ENCODE measurements at places on chromosomes 5 and 9.

DNA sequence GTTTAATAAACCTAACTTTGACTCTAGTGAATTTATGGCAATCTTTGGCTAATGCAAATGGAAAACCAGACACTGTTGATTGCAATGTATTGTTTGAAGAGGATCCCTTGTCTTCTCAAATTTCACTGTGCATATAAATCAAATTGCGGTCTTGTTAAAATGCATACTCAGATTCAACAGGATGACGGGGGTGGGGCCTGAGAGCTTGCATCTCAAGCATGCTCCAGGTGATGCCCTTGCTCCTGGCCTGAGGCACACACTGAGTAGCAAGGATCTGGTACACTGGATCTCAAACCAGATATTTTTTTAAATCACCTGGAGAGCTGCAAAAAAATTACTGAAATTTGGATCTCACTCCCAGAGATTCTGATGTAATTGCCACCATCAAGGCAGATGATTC, 463.7 kb downstream of the DNAH5 start:
- no peak for DNase-seq

DNA sequence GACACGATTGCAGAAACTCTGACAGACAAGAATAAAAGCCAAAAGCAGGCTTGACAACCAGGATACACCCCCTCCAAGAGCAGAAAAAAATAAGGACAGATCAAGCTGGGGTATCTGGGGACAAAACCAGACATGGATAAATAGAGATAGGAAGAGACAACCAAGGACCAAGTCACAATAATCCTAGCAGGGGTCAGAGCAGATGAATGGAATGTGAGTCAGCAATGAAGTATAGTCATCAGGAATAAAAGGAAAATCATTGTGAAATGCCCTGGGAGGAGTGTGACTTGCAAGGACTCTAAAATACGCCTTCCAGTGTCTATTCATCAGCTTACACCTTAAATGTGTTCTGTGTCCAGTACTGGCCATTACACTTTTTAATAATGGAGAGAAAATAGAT, 206.8 kb downstream of the CAAP1 start:
- DNase-seq = no peak

GRCh38 chr5:131221888-131222287, 42.0 kb upstream of the CDC42SE2 start:
- DNase-seq = no peak

DNA sequence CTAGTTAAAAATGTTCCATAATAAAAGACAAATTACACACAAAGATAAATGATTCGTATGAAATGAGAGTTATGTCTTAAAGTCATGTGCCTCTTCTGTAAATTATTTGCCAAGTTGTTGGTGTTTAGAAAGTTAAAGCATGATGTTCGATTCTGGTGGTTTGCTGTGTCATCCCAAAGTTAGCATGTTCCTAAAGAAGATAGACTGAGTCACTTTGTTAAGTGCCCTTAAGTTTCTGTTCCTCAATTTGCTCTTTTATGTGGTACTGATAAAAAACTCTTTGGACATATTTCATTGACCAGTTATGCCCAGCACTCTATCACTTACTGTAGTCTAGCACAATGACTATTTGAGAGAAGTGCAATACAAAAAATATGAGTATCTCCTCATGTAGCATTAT, 366.9 kb upstream of the ZNF608 start:
- DNase-seq = no peak

- no peak for DNase-seq
Observed at GRCh38 chr5:154830596-154830995, 19.8 kb downstream of the FAXDC2 start.

DNA sequence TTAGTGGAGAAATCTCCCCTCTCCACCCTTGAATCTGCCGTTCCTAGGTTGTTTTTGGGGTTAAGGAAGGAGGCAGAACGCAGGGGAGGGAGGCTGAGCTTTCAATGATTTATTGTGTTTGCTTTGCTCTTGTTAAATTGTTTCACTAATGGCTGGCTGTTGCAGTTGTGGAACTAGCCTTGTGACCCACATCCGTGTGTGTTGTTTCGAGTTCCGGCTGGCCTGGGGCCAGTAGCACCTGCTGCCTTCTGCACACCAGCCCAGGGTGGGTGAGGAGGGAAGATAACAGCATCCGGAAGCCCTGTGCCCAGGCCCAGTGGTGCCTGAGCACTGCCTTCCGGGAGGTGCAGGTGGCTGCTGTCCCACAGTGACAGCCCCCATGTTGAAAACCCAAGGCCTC, 3.6 kb downstream of the ERGIC1 start:
- DNase-seq = no peak
